ENCODE measurements at places on chromosomes 5 and 9.

GRCh38 chr5:134614450-134615085 is 18.1 kb downstream of the SAR1B start:
- DNase-seq, result no peak

DNA sequence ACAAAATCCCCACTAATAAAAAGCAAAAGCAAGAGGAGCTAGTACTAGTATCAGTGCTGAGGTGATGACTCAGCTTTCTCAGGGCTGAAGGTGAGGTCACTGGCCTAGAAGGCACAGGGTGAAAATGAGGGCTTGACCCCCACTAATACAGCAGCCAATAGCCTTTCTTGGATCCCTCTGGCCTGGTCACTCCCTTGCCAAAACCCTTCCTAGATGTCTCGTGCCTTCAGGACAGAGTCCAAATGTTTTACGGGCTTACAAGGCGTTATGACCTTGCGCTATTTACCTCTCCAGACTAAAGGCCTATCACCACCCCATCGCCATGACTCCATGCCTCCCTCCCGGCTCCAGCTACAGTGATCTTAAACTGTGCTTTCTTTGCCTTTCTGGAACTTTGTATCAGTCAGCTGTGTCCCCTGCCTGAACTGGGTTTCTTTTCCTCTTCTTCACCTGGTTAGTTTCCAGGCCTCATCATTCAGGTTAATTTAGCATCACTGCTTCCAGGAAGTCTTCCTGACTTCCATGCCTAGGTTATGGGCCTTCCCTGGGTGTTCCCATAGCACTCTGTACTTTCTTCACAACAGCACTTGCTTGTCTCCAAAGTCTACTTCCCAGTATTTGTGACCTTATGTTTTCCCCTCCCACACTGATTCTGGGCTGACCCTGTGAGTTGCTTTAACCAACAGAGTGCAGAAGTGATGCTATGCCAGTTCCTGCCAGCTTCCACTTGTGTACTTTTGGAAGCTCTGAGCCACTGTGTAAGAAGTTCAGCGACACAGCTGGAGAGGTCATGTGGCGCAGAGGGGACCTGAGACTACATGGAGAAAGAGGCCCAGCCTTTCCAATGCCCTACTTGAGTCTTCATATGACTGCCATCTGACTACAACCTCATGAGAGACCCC is 4.2 kb upstream of the DELE1 start:
- DNase-seq, result no peak

GRCh38 chr5:155091063-155091648 is 77.6 kb downstream of the KIF4B start:
- peak; percentile 54 for DNase-seq

GRCh38 chr9:137383784-137384756 is 38.9 kb downstream of the EXD3 start:
- peak; percentile 30 for DNase-seq

DNA sequence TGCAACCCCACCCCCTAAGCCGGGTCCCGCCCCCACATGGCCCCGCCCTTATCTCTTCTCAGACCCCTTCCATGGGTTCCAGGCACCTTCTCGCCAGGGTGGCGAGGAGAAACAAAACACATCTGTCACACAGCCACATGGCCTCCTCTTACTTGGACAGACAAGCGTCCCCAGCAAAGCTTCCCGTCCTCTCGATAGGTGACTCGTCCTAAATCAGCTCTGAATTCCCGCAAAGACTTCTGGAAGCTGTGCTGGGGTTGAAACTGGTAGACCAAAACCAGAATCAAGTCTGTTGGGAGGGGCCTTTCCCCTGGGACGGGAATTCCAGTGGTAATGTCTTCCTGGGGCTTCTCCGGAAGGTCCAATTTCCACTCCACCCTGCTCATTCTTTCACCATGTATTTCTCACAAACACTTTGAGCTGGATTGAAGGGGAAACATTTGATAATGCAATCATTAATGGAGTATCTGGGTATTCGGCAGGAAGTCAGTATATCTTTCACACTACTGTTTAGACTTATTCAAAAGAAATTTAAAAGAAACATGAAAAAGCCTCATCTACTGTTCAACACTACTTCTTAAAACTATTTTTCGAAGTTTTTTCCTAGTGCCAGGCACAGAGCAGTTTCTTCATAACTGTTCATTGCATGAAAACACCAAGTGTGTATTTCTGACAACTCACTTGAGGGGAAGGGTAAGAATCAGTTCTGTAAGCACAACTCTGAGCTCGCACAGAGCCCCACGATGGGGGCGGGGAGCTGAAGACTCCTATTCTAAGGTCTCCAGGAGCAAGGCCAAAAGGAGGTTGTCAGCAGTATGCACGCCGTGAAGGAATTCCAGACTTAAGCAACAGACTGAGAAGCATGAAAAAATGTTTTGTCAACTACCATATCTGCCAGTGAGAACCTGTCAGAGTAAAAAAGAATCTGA is 644 bp upstream of the CTNNAL1 start:
- DNase-seq, result peak; percentile 68

GRCh38 chr5:143586781-143587362 is 183.4 kb upstream of the NR3C1 start:
- no peak for DNase-seq

DNA sequence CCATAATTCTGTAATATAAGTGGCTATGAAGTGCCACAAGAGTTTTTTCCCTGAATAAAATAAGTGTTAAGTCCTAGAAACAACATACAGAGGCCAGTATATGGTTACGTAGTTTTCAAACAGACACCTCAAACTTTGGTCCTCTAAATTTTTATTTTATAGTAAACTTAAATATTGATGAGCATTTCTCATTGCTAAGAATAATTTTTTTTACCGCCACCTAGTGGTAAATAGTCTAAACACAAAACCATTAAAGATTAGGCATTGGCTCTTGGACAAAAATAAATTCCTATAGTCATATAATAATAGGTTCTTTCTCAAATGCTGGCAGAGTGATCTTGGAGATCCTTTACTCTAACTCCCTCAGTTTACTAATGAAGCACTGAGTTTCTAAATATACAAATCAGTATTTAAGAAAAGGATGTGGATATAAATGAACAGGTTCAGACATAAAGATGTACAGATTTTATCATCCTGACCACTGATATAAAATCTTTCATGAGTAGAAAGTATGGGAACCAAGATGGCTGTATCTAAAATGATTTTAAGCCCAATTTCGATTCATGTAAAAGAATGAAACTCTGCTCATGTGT is 136.2 kb downstream of the FANCC start:
- peak; percentile 38 for DNase-seq

- DNase-seq, result no peak
Observed at GRCh38 chr9:114414346-114414745, 26.6 kb upstream of the AKNA start.

- DNase-seq, result no peak
Observed at GRCh38 chr9:95864852-95865580, 10.5 kb upstream of the ERCC6L2 start.

DNA sequence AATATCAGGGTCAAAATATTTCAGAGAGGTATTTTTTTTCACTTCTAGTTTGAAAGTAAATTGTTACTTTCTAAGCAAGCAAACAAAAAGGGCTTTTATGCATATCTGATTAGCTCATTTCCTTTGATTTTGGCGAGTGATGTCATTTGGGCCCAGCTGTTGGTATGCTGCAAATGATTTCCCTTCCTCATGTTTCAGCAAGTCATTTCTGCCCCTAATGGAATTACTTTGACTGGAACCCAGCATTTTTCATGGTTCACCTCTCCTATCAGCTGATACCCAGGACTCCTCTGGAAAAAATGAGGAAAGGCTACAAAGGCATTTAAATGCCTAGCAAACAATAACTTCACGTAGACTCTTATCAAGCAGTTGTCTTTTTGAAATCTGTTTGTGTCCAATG is 500.6 kb downstream of the EBF1 start:
- peak; percentile 71 for DNase-seq

GRCh38 chr5:9361835-9362234 is 184.0 kb downstream of the SEMA5A start:
- DNase-seq, result peak; percentile 84

DNA sequence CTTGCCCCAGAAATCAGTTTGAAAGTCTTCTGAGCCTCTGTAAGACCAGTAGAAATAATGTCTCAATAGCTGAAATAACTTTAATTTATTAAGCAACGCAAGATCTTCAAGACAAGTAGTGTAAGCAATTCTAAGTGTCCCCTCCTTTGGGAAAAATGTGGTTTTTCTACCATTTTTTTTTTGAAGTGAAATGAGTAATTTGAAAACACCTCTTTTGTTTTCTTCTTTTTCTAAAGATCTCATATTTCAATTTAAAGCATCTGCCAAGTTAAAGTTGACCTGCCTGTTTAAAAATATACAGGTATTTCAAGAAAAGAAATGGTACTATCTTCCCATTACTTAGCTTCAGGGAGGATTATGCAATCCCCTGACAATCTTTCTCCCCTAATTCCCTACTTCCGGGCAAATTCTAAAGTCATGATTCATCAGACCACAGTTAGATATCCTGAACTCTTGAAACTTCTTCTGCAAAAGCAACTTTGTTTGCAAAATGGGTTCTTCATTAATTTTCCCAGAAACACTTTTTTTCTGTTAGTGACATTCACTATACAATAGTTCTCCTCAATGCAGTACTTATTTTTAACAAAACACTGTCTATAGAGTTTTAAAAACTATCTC is 7.8 kb upstream of the ANXA1 start:
- DNase-seq, result peak; percentile 91

GRCh38 chr5:101278011-101278687 is 375.1 kb upstream of the ST8SIA4 start:
- DNase-seq, result peak; percentile 61

- DNase-seq, result no peak
Observed at GRCh38 chr5:123371575-123372179, 51.5 kb downstream of the CEP120 start.

DNA sequence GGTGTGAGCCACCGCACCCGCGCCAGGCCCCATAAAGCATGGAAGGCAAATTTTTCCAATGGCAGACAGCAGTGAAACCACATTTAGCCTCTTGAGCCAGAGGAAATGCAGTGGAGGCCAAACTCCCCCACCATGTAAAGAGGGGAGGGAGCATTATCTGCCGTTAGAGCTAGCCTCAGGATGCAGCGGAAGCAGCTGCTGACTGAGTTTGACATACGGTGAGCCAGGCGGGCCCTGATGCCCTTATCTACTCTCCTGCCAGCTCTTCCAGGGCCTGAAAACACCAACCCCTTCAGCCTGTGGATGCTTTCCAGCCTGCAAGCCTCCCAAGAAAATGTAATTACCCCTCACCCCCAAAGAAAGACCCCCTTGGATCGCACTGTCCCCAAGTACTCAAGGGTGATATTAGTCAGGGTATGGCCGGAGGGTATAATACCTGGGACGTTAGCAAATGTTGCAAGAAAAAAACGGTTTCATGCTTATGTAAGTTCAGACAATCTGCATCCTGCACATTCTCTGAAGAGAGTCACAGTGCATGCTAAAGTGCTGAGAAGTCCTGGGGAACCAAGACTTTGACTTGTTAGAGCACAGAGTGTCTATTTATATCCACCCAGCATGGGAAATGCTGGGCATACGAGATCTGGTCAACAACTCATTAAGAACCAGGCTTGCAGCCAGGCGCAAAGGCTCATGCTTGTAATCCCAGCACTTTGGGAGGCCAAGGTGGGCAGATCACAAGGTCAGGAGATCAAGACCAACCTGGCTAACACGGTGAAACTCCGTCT is 11.3 kb upstream of the GGTA1 start:
- peak; percentile 37 for DNase-seq

DNA sequence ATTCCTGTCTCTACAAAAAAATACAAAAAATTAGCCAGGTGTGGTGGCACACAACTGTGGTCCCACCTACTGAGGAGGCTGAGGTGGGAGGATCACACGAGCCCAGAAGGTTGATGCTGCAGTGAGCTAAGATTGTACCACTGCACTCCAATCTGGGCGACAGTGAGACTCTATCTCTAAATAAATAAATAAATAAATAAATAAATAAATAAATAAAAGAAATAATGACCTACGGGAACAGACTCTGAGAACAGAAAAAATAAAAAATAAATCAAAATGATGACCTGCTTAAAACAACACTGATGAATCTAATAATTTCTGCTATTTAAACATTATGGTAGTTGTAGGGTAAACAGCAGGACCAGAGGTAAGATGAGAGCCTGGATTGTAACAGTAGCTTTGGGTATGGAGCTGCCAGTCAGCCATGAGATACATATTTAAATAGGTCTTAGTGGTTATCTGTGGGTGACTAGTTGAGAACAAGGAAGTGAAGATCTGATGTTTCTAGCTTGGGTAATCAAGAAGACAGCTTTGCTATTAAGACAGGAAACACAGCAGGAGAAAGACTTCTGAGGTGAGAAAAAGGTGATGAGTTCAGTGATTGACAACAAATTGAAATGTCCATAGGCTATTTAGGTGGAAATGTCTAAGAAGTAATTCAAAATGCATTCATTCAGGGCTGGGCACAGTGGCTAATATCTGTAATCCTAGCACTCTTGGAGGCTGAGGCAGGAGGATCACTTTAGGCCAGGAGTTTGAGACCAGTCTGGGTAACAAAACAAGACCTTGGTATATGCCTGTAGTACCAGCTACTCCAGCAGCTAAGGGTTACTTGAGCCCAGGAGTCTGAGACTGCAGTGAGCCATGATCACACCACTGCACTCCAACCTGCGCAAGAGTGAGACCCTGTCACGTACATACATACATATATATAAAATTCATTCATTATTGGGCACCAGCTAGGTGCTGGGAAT is 11.0 kb downstream of the RNF145 start:
- no peak for DNase-seq

DNA sequence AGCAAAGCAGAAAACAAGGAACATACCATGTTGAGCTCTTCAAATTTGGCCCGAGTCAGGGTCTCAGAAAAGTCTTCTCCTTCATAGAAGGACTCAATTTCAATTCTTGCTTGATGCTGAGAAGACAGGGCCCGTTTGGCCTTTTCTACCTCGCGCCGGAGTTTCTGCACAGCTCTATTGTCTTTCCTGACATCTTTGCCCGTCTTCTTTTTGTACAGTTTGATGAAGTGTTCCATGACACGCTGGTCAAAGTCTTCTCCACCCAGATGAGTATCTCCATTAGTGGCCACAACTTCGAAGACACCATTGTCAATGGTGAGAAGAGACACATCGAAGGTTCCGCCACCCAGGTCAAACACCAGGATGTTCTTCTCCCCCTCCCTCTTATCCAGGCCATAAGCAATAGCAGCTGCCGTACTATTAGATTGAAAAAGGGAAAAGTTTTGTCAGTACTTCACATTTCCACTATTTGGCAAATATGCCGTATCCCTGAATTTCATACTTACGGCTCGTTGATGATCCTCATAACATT is 2.2 kb downstream of the HSPA5 start:
- no peak for DNase-seq
